ENCODE measurements at places on chromosomes 3 and 15.

DNA sequence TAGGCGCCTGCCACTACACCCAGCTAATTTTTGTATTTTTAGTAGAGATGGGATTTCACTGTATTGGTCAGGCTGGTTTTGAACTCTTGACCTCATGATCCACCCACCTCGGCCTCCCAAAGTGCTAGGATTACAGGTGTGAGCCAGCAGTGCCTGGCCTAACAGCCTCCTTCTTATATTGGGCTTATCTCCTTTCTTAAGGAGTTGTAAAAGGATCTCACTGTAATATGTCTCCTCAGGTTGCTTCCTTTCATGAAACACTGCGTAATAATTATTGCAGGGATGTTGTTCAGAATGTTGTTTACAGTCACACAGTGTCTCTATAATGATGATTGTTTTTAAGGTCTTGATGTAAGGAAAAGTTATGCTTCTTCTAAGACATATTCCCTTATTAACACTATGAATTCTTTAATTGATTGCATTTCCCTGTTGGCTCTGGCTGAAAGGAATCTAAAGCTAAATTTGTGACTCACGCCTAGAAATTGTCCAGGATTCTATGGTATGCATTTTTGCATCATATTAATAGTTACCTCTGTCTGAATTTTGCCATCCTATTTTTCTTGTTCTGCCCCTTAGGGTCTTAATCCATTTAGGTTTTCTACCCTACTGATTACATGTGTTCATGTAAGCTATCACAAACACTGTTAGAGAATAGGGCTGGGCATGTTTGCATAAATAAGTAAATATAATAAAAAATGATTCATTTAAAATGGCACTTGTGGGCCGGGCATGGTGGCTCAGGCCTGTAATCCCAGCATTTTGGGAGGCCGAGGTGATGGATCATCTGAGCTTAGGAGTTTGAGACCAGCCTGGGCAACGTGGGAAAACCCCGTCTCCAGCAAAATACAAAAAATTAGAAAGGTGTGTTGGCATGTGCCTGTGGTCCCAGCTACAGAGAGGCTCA lies 24.5 kb upstream of the RNF111 start:
- no peak for DNase-seq

DNA sequence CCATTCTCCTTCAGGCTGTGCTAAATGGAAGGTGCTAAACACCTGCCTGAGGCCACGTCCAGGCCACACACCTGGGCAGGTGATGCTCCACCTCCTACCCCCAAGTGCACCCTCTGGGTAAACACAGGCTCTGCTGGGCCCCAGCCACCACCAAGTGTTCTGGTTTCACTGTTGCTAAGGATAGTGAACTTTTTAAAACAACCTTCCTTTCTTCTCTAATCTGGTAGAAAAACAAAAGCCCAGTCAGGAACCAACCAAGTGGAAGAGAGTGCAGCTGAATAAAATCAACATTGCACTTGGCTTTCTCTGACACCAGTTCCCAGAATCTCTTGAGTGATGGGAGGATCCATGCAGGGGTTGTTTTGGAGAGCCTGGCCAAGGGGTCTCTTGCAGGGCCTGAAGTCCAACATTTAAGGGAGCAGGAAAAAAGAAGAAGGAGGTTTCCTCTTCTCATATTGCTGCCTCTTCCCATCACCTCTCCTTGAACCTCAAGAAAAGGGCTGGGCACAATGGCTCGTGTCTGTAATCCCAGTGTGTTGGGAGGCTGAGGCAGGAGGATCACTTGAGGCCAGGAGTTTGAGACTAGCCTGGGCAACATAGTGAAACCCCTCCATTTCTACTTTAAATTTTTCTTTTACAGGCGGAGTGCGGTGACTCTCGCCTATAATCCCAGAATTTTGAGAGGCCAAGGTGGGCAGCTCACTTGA lies 26.2 kb upstream of the ATP13A3 start:
- DNase-seq, result no peak

DNA sequence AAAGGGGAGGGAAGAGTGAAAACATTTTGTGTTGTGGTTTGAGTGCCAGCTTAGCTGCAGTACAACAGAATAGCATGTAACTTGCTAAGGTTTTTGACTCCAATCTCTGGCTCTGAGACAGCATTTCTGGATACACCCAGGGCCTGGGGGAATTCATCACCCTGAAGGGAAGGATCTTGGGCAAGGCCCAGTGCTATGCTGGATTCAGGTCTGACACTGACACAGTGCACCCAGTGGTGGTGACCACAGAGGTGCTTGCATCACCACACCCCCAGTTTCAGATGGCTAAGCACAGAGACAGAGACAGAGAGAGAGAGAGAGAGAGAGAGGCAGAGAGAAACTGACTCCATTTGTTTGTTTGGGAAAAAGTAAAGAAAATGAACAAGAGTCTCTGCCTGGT lies 74.1 kb upstream of the KBTBD8 start:
- DNase-seq, result no peak

DNA sequence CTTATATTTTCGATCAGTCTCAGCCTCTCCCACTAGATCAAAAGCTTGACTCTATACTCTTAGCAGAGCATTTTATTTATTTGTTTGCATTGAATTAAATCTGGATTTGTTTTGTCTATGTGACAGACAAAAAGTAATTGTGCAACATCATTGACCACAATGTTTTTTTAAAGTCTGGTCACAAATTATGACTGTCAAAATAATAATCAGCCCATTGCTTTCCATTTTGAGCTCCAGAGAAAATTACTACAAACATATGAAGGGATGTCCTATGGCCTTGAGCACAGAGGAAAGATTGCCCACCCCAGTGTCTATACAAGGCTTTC lies 82.3 kb downstream of the FSIP1 start:
- DNase-seq, result no peak

- no peak for DNase-seq
Observed at GRCh38 chr15:84721371-84721770, 5.4 kb upstream of the SEC11A start.
